Cortex of kidney (tissue), 1 donor: ENCODE measurements at places on chromosomes 4 and X.

DNA sequence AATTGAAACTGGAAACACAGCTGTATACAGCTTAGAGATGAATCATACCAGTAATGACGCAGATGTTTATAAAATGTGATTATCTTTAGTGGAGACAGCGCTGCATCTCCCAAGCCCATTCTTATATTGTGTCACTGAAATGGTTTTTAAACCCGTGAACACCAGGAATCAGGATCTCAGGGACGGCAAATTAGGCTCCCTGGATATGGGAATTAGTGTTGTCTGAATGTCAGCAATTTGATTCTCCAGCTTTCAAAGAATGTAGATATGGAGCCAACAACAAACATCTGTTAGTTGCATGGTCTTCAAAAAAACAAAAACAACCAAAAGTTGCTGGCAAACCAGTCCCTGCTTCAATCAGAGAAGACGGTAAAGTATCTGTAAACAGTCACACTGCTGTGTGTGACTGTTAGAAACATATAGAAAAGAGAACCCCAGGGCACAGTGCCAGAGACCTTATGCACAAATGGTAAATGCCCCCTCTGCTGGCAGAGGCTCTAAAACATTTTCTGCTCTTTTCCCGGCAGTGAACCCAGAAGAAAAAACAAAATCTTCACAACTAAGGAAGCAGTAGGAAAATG is 351.9 kb upstream of the FTHL17 start:
- DNase-seq: no peak

DNA sequence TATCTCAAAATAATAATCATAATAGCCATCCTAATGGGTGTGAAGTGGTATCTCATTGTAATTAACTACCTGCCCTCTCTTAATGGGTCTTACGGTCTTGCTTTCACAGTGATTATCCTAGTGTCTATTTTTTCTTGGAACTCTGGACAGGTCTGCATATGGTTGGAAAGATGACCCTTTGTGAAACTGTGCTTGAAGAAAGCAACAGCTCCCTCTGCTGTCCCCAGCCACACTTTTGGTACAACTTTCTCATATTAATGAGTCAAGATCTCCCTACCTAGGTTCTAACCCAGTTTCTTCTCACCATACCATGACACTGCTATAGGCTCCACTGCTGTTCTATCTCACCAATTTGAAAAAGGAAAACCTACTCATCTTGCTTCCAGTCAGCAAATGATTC is 2.4 kb downstream of the TFDP3 start:
- no peak for DNase-seq

- no peak for DNase-seq
These were observed 86.3 kb downstream of the PPP2R2C start for GRCh38 chr4:6386091-6386490.

DNA sequence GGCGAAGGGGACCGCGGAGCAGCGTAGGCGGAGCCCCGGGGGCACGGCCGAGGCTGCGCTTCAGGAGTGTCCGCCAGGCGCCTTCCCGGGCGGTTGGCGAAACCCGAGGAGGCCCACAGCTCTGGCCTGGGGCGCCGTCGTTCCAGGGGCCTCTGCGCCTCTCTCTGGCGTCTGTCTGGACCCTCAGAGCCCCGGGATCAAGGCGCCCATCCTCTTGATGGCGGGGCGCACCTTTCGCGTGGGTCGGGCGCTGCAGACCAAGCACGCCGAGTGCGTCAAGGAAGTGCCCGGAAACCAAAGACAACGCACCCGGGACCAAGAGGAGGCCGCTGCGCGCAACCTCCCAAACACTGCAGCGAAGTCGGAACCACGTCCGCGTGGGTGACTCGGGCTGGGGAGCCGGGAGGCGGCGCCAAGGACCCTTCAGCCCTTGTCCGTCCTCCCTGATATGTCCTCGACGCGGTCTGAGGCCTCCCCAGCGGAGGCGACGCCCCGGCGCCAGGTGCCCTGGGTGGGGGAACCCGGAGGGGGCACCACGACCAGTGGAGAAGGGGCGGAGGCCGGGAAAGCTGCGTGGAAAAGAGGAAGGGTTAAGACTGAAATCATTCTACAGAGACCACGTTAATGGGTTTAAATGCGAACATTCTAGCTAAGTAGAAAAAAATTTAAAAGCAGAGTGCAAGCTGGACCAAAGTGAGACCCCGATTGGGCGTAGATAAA is 9.9 kb downstream of the HMX1 start:
- no peak for DNase-seq

DNA sequence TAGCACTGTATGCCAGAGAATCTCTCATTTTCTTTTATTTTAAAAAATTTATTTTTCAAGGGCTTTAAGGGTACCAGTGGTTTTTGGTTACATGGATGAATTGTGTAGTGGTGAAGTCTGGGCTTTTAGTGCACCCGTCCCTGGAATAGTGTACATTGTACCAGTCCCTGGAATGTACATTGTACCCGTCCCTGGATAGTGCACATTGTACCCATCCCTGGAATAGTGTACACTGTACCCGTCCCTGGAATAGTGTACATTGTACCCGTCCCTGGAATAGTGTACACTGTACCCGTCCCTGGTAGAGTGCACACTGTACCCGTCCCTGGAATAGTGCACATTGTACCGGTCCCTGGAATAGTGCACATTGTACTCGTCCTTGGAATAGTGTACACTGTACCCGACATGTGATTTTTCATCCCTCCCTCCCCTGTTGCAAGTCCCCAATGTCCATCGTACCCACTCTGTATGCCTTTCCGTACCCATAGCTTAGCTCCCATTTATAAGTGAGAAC is 56.1 kb upstream of the HELT start:
- DNase-seq: no peak

DNA sequence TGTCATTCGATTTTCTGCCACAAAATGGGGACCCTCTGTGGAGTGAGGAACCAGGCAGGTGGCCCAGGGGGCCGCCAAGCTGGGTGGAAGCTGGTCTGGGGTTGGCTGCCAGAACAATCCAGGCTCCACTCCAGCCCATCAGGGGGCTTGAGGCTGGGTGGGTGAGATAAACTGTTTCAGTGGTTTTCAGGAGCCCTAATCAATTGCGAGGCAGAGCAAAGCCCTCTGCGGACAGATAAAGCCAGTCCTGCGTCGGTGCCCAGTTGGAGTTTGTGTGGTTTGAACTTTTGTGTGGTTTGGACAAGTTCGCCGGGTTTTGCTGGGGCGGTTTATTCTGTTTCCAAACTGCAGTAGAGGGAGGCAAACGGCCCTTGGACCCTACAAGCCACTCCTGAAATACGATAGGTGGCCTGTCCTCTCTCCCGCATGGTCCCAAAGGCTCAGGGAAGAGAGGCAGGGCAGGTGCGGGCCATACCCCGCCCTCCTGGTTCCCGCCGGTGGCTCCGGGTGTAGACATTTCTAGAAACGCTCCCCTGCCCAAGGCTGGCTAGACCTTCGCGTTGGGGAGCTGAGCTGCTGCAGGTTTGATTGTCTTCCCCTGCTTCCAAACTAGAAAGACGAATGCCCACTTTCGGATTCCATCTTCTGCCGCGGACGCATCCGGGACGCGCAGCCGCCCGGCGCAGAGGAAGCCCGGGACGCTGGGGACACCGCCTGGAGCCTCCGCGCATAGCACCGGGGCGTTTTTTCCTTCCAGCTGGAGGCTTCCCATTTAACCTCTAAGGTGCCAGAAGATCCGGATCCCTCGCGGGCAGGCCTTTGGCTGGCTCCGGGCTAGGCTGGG is 169.0 kb upstream of the BCOR start:
- DNase-seq: no peak

GRCh38 chr4:73067971-73068394 is 1.5 kb downstream of the COX18 start:
- DNase-seq: no peak

DNA sequence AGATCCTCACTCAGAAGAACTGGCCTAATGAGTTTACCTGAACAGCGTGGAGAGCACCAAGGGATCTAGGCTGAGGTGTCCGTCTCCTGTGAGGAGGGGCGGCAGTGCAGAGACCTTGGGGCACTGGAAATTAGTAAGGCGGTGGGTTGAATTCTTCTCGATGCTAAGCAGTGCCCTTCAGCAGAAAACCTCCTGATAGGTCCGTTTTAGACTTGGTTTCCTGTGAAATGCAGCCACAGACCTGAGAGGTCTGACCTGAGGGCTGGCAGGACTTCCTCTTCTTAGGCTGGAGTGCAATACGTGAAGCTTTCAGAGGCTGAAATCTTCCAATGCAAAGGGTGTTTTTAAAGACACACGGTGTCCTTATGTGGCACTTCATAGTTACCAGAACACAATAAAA is at the start of gene CLNK:
Gene CLNK (minus strand): TSS at position 138 of the 400 bp plus-strand sequence. CDS start 16,899 bp downstream, outside the sequence.
- DNase-seq: no peak

- no peak for DNase-seq
These were observed 14.4 kb upstream of the SOD3 start for GRCh38 chr4:24780936-24781495.

- no peak for DNase-seq
These were observed 32.7 kb upstream of the MAGED1 start for GRCh38 chrX:51860679-51861078.

GRCh38 chrX:69077895-69078455 is 87.3 kb downstream of the PJA1 start:
- DNase-seq: no peak

- no peak for DNase-seq
These were observed 810.4 kb downstream of the TRIML1 start for GRCh38 chr4:188949596-188949995.

DNA sequence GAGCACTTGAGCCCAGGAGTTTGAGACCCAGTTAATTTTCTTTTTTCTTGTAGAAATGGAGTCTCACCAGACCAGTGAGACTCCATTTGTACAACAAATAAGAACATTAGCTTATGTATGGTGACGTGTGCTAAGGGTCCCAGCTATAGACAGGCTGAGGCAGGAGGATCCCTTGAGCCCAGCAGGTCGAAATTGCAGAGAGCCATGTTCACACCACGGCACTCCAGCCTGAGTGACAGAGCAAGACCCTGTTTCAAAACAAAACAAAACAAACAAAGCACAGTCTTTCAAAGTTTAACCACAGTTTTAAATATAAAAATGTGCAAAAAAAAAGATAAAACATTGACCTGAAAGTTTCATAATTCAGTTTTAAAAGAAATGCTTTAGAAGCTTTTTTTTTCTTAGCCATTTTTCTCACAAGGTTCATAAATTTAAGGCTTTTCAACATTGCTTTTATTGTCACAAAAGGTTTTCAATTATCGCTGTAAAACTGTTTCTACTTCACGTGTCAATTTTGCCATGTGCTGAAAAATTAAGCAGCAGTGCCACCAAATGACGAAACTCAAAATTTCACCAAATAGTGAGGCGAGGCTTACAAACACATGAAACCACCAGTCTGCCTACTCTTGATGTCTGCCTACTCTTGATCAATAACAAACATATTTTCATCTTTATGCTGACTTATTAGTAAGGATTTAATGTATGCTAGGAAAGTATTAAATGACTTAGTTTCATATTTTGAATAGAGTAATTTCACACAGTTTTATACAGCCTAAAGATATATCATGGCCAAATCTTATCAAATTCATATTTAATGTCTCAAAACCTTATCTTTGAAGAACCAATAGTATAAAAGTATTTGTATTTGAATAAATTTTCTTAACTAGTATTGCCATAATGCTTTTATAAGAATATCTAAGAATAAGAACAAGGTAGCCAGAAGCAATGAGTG is 126.3 kb downstream of the NEK1 start:
- no peak for DNase-seq

DNA sequence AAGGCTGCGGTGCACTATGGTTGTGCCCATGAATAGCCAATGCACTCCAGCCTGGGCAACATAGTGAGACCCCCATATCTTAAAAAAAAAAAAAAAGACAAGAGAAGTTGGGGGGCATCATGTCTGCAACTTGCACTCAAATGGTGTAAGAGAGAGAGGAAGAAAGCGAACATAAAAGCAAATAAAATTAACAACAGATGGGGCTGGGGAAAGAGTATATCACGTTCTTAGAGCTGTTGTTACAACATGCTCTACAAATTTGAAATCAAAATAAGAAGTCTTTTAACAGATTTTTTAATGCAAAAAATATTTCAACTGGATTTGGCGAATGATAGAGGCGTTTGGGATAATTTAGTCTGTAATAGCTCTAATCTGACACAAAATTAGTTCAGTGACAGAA is 144.9 kb downstream of the FNIP2 start:
- no peak for DNase-seq

- DNase-seq: no peak
These were observed 9.5 kb downstream of the LGI2 start for GRCh38 chr4:25021216-25021615.

- DNase-seq: no peak
These were observed 2458.5 kb downstream of the ARAP2 start for GRCh38 chr4:33785843-33786242.

- DNase-seq: no peak
These were observed 29.8 kb upstream of the FUNDC1 start for GRCh38 chrX:44572340-44572938.

GRCh38 chrX:15204130-15204751 is 65.6 kb downstream of the ASB9 start:
- no peak for DNase-seq

- DNase-seq: no peak
These were observed 59.7 kb downstream of the IQCM start for GRCh38 chr4:149755969-149756368.

DNA sequence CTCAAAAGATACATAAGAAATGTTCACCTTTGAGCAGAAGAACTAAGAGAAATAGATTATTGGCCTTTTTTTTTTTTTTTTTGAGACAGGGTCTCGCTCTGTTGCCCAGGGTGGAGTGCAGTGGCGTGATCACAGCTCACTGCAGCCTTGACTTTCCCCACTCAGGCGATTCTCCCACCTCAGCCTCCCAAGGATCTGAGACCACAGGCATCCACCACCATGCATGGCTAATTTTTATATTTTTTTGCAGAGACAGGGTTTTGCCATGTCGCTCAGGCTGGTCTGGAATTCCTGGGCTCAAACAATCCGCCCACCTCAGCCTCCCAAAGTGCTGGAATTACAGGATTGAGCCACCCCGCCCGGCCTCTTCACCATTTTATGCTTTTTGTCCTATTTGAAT is 2.9 kb upstream of the TLR6 start:
- no peak for DNase-seq

DNA sequence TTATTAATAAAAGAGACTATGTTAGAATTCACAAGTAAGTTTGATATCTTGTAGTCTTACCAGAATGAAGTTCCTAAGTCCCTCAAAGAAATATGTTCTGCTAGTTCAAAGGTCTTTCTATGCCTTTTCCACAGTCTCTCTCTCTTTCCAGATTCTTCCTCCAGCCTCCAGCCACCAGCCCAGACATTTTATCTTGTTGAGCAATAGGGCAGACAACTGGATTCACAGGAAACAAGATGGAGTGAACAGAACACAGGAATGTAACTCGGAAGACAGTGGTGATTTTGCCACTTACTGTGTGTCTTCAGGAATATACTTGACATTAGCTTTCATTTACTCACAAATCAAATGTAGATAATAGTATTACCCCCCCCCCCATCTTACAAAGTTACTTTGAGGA is 17.1 kb upstream of the CPEB2 start:
- no peak for DNase-seq

DNA sequence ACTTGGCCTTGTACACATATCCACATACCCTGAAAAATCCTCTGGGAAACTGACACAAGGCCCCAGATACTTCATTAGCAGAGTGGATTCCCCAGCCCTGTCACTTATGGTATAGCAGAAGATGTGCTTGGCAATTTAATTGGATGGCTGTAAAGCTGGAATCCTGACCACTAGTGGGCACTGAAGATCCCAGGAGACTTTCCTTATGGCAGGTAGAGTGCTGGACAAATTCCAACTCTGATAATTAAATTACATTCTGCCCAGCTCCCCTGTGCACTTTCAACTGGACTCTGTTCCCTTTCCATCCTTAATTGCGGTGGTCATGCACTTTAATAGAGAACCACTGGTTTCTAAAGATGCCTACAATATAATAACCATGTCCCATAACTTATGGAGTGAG is 119.8 kb downstream of the DCK start:
- DNase-seq: no peak
